Suprapubic skin (tissue), 4 donors: ENCODE measurements at places on chromosomes 4 and X.

DNA sequence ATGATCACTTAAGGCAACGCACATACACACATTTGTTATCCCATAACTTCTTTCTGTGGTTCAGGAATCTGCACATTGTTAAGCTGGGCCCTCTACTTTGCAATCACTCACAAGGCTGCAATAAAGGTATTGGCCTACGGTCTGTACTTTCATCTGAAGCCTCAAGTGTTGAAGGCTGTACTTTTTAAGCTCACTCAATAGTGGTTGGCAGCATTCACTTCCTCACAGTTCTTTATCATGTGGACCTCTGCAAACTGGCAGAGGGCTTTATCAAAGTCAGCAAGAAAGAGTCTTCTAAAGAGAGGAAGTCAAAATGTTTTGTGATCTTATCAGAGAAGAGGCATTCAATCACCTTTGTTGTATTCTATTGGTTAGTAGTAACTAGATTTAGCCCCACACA, 301.4 kb upstream of the EPHA5 start:
- H3K36me3 ChIP-seq = no peaks in the 10 kb centered on the region
- no peaks in the 10 kb centered on the region for H3K4me1 ChIP-seq
- no peak overlapping the region for H3K4me3 ChIP-seq
- no peak for DNase-seq
- H3K27me3 ChIP-seq = no peaks in the 10 kb centered on the region
- H3K27ac ChIP-seq = no peak overlapping the region

DNA sequence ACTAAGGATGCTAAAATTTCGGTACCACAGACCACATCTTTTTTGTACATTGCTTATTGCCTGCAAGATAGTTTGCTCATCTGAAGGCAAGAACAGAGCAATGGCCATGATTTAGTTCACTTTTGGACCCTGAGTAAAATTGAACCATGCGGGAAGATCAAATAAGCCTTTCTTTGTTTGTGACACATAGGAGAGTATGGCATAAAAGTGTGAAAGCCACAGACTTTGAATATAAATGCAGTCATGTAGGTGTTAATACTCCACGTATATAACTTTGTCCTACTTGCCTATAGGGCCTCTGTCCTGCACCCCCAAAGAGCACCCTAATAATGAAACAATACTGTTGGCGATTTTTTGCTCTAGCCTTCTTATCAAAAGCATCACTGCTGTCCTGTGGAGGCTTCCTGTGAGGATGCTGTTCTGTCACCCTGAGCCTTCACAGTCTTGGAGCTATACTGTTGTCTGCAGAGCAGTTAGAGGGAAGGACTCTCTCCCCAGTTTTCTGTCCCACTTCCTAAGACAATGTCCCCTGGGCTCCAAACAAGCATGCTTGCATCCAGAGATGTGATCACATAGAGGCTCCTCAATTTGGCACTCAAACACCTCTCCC, 10.2 kb upstream of the CXCL13 start:
- DNase-seq = no peak
- no peak overlapping the region for H3K4me3 ChIP-seq
- H3K27me3 ChIP-seq = no peaks in the 10 kb centered on the region
- H3K4me1 ChIP-seq = no peaks in the 10 kb centered on the region
- no peaks in the 10 kb centered on the region for H3K36me3 ChIP-seq
- H3K27ac ChIP-seq = no peak overlapping the region

DNA sequence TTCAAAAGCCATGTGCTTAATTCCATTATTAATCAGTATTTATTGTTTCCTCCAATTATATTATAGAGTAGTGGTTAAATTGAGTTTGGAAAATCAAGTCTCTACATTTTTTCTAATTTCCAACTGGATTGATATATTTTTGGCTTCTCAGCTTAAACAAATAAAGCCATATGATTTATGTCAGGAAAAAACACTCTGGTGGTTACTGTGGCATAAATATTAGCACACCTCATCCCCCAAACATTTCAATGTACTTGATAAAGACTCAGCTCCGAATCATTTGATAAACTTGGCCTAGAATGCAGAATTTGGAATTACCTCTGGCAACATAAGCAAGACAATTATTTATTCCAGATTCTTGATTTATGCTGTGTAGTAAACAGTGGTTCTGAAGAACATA, 2313.8 kb downstream of the ARAP2 start:
- no peak for DNase-seq
- no peaks in the 10 kb centered on the region for H3K27me3 ChIP-seq
- H3K4me1 ChIP-seq = no peaks in the 10 kb centered on the region
- H3K36me3 ChIP-seq = no peaks in the 10 kb centered on the region

DNA sequence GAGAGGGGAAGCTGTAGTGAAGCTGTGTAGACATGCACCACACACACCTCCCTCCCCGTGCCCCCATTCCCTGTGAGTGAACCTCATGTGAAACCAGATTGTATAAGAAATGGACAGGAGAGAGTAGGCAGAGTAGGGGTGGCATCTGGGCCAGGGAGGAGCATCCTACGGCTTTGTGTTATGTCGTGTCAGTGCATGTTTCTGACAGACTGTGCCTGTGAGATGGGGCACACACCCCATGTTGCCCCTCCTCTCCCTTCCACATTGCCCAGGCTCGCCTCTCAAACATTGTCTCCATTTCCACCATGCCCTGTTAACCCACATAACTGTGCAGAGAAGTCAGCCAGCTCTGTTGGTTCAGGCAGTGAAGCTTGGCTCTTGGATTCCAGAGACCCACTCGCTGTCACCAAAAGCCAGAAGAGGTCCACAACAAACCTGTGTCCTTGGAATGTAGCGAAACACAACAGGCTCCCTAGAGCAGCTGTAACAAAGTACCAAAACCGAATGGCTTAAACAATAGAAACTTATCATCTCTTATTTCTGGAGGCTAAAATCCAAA, 56.1 kb downstream of the SLC9A6 start:
- H3K27ac ChIP-seq = no peak overlapping the region
- no peaks in the 10 kb centered on the region for H3K4me1 ChIP-seq
- DNase-seq = no peak
- H3K36me3 ChIP-seq = no peaks in the 10 kb centered on the region
- no peak overlapping the region for H3K4me3 ChIP-seq

GRCh38 chr4:145722561-145722960, 42.6 kb downstream of the C4orf51 start:
- no peak overlapping the region for H3K27ac ChIP-seq
- no peaks in the 10 kb centered on the region for H3K36me3 ChIP-seq
- H3K4me3 ChIP-seq = no peak overlapping the region
- H3K27me3 ChIP-seq = no peaks in the 10 kb centered on the region

DNA sequence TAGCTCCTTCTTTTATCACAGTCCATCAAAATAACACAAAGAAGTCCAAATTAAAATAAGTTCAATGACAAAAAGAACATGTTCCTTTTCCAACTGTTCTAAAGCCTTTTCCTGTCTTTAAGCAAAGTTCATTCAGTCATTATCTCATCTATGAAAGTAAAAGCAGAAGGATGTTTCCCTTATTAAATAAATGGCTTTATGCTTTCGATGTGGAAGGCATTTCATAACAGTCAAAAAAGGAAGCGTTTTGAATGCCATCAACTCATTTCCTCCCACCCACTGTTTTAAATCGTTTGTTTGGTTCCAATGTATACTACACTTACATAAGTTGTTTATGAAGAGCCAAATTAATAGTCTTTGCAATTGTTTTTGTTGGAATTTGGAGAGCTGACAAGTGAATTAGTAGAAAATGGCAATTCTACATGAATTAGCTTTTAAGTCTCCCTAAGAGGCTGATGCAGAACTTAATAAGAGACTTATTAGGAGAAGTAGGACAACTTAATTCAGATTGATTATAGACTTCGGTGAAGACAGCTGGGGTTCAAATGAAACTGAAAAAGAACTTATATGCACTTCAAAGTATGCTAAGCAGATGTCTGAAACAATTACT, 392.6 kb upstream of the FTHL17 start:
- DNase-seq = no peak
- H3K36me3 ChIP-seq = no peaks in the 10 kb centered on the region

- no peaks in the 10 kb centered on the region for H3K36me3 ChIP-seq
- DNase-seq = peak; percentile 69
- peaks cover 2% of the 10 kb centered on the region for H3K27me3 ChIP-seq
- H3K27ac ChIP-seq = no peak within 1 kb of the TSS
- peak within 1 kb of the TSS; percentile 27 for H3K4me3 ChIP-seq
Measured at GRCh38 chr4:86359944-86360478, at the start of gene MAPK10. Gene MAPK10, minus strand, starts transcription at chr4:86360053.

- no peaks in the 10 kb centered on the region for H3K4me1 ChIP-seq
- no peak for DNase-seq
- no peak overlapping the region for H3K4me3 ChIP-seq
- H3K27me3 ChIP-seq = no peaks in the 10 kb centered on the region
Measured at GRCh38 chrX:109855501-109855900, 122.4 kb upstream of the ACSL4 start.

GRCh38 chrX:55710701-55711100, 6.8 kb upstream of the RRAGB start:
- H3K36me3 ChIP-seq = no peaks in the 10 kb centered on the region
- H3K4me3 ChIP-seq = no peak overlapping the region
- no peak overlapping the region for H3K27ac ChIP-seq
- no peaks in the 10 kb centered on the region for H3K4me1 ChIP-seq
- H3K27me3 ChIP-seq = no peaks in the 10 kb centered on the region
- no peak for DNase-seq

GRCh38 chrX:15911734-15912550, 57.3 kb upstream of the AP1S2 start:
- H3K36me3 ChIP-seq = no peaks in the 10 kb centered on the region
- no peak for DNase-seq
- H3K4me3 ChIP-seq = no peak overlapping the region
- no peaks in the 10 kb centered on the region for H3K27me3 ChIP-seq
- no peak overlapping the region for H3K27ac ChIP-seq

GRCh38 chrX:44723426-44723825, 120.4 kb upstream of the DUSP21 start:
- DNase-seq = no peak
- no peaks in the 10 kb centered on the region for H3K36me3 ChIP-seq

GRCh38 chr4:146943691-146944375, 1.8 kb downstream of the TTC29 start:
- no peaks in the 10 kb centered on the region for H3K36me3 ChIP-seq
- peaks cover 14% of the 10 kb centered on the region for H3K4me1 ChIP-seq

DNA sequence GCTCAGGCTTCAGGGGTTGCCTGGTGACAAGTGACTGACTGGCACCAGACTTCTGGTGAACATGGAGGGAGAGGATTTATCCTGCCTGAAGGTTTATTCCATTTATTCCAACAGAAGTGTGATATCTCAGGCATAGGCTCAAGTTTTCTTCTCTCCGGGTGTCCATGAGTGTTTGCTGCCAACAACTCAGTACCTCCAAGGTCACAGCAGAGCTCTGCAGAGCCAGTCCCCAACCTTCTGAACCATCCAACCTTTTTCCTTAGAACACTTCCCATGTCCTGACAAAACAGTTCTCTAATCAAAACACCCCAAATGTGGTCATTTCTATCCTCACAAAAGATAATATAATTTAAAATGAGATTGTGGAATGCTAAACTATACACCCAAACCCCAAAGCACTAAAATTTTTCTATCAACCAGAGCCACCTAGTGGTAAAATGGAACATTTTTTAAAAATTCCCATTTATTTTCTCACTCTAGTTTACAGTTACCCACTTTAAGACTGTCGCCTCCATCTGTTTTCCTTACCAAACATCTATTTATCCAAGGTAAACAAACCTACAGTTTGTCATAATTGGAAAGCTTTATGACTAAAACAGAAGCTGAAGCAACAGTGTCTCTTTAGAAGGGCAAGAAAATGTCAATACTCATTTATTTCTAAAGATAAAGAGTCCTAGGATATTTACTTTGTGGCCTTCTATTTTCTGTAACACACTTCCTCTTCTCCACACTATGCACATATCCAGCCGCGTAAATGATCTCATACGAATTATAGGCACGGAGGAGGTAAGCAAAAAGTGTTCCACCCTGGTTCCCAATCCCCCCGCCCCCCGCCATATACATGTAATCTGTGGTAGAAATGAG, 39.5 kb downstream of the TMEM154 start:
- DNase-seq = no peak
- H3K4me3 ChIP-seq = no peak overlapping the region
- H3K4me1 ChIP-seq = peaks cover 3% of the 10 kb centered on the region
- no peak overlapping the region for H3K27ac ChIP-seq
- no peaks in the 10 kb centered on the region for H3K27me3 ChIP-seq
- H3K36me3 ChIP-seq = peaks cover 5% of the 10 kb centered on the region

DNA sequence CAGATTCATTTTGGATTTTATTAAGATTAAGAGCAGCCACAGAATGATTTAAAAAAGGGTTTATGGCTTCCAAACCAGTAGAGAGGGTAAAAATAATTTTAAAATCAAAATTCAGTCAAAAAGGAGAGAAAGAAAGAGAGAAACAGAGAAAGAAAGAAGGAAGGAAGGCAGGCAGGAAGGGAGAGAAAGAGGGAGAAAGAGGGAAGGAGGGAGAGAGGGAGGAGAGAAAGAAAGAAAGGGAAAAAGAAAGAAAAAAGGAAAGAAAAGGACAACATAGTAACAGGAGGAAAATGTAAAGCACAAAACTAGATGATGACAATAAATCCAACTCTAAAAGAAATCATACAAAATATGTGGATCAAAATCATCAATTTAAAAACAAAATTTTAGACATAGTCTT, 79.6 kb upstream of the FRG1 start:
- H3K36me3 ChIP-seq = no peaks in the 10 kb centered on the region
- no peak for DNase-seq
- no peaks in the 10 kb centered on the region for H3K27me3 ChIP-seq
- H3K4me1 ChIP-seq = no peaks in the 10 kb centered on the region
- no peak overlapping the region for H3K4me3 ChIP-seq
- H3K27ac ChIP-seq = no peak overlapping the region

DNA sequence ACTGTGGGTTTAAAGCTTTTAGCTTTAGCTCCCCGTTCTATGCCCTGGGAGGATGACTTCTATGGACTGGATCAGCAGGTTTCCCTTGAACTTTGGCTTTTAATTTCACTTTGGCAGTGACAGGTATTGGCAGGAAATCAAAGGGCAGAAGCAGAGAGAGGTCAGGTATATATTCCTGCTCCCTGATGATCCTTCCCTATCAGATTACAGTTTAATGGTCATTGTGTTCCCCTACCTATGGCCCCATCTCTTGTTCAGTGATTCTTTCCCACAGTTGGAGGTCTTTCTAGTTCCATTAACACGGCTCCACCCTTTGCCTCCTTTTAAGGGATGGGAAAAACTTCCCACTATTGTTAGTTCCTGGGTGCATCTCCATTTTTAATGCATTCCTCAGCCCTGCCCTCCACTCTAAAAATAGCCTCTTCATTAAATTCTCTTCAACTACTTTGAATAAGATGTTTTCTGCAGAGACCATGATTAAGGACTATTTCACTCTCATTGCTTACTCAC, 107.8 kb upstream of the TMEM47 start:
- no peaks in the 10 kb centered on the region for H3K36me3 ChIP-seq
- no peaks in the 10 kb centered on the region for H3K4me1 ChIP-seq
- no peak overlapping the region for H3K4me3 ChIP-seq
- no peak overlapping the region for H3K27ac ChIP-seq
- no peak for DNase-seq
- H3K27me3 ChIP-seq = no peaks in the 10 kb centered on the region

DNA sequence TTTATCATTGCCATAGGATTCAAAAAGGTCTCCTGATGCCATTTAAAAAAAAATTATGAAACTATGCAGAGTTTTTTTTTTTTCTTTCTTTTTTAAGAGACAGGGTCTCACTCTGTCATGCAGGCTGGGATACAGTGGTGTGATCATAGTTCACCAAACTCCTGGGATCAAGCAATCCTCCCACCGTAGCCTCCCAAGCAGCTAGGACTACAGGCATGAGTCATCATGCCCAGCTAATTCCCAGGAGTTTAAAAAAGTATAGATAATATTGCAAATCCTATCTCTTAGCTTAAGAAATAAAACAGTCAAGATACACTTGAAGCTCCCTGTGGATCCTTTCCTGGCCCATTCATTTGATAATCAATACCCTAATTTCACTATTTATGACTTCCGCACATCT, 58.6 kb upstream of the PRSS48 start:
- H3K4me3 ChIP-seq = no peak overlapping the region
- H3K27me3 ChIP-seq = no peaks in the 10 kb centered on the region
- no peak for DNase-seq
- no peaks in the 10 kb centered on the region for H3K36me3 ChIP-seq
